Effector memory CD8-positive, alpha-beta T cell (primary cell): ENCODE measurements at places on chromosomes 7 and 10.

DNA sequence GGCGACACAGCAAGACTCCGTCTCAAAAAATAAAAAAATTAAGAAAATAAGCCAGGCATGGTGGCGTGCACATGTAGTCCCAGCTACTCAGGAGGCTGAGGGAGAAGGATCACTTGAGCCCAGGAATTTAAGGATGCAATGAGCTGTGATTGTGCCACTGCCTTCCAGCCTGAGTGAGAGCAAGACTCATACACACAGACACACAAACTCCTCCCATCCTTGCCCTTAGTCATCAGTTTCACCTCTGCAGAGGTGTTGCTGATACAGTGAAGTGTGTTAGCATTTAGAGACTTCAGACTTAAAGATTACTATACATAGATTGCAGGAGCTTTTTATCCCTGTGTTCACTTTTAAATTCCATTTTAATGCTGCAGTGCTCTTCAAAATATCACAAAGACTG, 5.5 kb upstream of the H2AZ2 start:
- DNase-seq = no peak

- DNase-seq = no peak
These were observed 50.5 kb upstream of the GTF2I start for GRCh38 chr7:74606909-74607510.

DNA sequence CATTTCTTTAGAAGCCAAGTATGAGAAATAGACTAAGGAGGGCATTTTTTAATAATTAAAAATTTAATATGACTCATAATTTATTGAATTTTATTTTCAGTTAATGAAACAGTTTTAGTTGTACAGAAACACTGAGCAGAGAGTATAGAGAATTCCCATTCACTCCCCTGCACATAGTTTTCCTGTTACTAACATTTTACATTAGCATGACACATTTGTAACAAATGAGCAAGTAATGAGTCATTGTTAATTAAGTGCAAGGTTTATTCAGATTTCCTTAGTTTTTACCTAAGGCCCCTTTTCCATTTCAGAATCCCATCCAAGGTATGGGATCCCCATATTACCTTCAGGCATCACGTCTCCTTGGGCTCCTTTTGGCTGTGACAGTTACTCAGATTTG, 271.5 kb upstream of the FZD8 start:
- no peak for DNase-seq

DNA sequence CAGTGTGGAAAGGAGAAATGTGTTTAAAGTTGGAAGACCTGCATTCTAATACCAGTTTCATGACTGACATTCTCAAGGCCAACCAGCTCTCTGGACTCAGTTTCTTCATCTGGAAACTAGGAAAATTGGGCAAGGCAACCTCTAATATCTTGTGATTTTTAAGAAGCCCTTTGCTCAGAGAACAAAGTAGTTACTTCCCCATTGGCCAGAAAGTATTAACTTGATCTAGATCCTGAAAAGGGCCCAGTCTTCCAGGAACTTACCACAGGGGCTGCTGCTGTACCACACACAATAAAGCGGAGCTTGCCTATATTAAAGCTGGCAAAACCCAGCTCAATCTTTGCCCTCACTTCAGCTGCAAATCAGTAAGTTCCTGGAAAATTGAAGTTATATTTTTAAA, 155.6 kb upstream of the ADO start:
- no peak for DNase-seq

DNA sequence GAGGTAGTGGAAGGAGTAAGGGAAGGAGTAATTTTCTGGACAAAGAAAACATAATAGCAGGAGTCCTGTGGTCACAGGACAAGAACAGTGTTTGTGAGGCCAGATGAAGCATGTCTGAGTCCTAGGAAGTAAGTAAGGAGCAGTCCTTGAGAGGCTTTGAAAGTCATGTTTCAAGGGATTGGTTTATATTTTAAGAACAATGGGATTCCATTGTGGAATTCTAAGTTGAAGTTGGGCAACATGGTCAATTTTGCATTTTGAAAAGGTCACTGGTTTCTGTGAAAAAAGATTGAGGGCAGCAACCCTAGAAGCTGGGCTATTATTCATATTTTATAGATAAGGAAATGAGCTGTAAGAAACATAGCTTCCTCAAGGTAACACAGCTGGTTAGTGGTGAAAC, 10.8 kb upstream of the SLC25A28 start:
- no peak for DNase-seq

GRCh38 chr7:106462365-106462859, 177.6 kb upstream of the NAMPT start:
- peak; percentile 27 for DNase-seq

DNA sequence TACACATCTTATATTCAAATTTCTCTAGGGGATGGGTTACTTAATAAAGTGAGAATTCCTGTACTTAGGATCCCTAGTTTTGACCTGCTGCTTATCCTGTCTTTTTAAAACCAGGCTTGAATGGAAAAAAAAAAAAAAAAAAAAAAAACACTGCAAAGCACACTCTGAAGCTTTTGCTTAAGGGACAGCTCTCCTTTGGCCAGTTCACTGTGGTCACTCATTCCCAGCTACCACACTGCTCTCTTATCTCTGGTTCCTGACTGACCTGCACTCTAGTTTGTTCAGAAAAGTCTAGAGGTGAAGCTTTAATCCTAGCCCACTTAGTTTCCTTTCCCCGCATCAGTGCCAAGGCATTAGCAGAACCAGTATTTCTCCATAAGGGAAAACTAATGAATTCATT, 82.4 kb downstream of the CADPS2 start:
- no peak for DNase-seq

GRCh38 chr7:44449584-44449928, 40.9 kb downstream of the NUDCD3 start:
- no peak for DNase-seq

GRCh38 chr7:151803841-151804240, 73.1 kb downstream of the PRKAG2 start:
- no peak for DNase-seq

DNA sequence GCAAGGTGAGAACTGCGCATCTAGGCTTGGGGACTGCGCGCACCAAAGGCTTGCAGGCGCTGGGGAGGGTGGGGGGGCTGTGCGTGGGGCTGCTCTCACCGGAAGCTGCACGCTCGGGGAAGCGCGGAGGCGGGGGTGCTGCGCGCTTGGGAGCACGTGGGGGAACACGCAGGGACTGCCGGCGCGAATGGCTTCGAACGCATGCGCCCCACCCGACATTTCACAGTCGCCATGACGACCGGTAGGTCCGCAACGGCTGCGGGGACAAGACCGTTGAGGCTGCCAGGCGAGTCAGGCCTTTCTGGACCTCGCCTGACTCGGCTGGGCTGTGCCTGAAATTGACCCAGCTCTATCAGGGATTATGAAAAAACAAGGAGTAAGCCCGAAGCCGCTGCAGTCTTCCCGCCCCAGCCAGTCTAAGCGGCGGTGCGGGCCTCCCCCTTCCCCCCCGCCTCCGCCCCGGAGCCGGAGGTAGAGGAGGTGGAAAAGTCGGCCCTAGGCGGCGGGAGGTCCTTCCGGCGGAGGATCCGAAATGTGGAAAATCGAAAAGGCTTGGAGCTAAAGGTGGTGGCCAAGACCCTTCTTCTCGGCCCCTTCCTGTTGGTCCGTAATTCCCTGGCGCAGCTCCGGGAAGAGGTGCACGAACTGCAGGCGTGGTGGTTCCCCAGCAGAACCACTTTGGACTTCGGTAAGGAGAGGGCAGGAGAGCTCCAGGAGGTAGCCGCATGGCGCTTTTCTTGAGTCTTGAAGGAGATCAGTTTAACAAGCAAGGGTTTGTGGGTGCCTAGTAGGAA, 34.9 kb upstream of the STEAP1 start:
- no peak for DNase-seq

- no peak for DNase-seq
These were observed 214.0 kb upstream of the TMEM72 start for GRCh38 chr10:44697116-44697515.

DNA sequence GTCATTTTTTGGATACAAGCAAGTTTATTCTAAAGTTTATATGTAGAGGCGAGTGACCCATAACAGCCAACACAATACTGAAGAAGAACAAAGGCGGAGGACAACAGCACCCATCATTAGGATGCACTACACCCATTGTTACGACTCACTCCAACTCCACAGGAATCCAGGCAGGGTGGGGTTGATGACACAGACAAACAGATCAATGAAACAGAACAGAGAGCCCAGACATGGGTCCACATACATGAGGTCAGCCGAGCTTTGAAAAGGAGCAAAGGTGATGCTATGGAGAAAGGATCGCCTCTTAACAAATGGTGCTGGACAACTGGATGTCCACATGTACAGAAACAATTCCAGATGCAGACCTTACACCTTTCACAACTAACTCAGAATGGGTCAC, 426.4 kb downstream of the PTPRN2 start:
- no peak for DNase-seq

- DNase-seq = no peak
These were observed 41.9 kb downstream of the AUTS2 start for GRCh38 chr7:69640216-69640615.

DNA sequence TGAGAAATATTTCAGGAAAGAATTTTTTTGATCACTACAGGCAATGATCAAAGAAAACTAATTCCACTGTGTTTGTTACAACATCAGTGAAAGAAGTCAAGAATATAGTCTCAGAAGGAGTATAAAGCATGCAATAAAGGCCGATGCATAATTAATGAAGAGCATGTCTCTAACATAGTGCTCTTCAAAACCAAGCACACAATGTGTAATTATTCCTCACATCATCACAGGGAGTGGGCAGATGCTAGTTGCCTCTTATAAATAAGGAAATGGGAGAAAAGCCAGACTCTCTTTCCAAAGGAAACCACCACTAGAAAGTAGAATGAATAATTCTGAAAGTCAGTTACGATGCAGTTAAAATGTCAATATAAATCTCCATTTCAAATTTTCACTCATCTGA, 220.1 kb downstream of the TEX36 start:
- no peak for DNase-seq

GRCh38 chr10:27153845-27154193, 365 bp downstream of the YME1L1 start:
- no peak for DNase-seq
